ENCODE measurements at places on chromosomes 2 and 18.

- no peak for DNase-seq
Measured at GRCh38 chr2:133362061-133362476, 206.2 kb downstream of the NCKAP5 start.

GRCh38 chr2:22901471-22902179 is 483.4 kb upstream of the KLHL29 start:
- DNase-seq = no peak

DNA sequence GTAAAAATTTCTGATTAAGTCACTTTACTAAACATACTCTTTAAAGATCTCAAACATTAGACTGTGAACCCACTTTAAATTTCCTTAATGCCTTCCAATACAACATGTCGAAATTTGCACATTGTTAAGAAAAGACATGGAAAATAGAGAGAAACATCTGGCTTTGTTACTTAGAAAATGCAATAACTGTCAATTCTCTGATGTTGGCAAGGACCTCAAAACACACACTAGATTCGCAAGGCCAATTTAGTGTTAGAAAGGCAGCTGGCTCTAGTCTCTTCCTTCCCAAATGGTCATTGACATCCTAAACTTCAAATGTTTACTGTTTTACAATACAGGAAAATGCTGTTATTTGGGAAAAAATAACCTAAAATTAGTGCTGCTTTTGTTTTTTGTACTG is 110.6 kb downstream of the UPP2 start:
- no peak for DNase-seq

DNA sequence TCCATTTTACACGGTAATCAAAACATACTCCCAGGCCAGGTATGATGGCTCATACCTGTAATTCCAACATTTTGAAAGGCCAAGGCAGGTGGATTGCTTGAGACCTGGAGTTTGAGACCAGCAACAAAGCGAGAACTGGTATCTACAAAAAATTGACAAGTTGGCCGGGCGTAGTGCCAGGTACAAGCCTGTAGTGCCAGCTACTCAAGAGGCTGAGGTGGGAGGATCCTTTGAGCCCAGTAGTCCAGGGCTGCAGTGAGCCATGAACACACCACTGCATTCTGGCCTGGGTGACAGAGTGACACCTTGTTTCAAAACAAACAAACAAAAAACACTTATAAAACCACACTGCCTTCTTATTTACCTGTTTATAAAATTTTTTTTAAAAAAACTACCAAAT is 80.8 kb downstream of the GAREM1 start:
- DNase-seq = peak; percentile 55

DNA sequence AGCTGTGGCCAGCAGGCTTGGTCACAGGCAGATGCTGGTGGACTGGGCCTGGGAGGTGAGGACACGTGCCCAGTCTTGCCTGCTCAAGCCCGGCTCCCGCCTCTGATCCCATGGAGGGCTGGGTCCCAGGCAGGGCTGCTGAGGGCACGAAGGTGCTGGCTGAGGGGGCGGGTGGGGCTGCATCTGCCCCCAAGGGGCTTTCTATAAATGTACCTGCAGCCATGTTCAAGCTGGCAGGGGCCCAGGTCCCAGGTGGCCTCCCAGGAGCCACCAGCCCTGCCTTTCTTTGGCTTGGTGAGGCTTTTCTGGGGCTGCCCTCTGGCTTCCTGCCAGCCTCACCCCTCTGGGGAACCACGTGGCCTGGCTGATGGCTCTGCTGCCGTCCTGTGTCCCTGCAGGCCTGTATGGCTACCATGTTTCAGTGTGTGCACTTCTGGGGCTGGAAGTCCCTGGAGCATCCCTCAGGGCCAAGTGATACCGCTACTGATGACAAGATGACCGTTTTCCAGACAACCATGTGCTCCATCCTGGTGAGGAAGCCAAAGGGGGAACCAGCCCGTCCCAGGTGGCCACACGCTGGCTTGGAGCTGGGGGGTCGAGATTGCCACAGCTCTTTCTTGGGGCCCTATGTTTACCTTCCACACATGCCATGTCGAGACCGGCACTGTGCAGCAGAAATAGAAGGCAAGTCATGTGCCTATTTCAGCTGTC is 23.2 kb downstream of the HJURP start:
- no peak for DNase-seq

DNA sequence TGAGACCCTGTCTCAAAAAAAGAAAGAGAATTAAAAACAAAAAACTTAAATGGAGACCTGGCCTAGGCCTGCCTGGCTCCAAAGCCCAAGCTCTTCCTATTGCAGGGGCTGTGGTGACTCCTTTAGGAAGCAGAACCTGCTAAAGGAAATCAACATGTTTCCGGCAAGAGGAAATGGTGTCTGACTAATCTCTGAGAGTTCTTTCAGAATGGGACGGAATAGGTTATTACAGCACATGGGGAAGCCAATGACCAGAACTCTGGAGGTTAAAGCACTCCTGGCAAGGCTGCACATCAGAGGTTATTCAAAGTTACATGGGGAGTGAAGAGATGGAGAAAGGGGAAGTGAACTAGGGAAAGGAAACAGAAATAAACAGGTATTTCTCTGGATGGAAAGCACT is 21.4 kb downstream of the KIF3C start:
- DNase-seq = no peak

DNA sequence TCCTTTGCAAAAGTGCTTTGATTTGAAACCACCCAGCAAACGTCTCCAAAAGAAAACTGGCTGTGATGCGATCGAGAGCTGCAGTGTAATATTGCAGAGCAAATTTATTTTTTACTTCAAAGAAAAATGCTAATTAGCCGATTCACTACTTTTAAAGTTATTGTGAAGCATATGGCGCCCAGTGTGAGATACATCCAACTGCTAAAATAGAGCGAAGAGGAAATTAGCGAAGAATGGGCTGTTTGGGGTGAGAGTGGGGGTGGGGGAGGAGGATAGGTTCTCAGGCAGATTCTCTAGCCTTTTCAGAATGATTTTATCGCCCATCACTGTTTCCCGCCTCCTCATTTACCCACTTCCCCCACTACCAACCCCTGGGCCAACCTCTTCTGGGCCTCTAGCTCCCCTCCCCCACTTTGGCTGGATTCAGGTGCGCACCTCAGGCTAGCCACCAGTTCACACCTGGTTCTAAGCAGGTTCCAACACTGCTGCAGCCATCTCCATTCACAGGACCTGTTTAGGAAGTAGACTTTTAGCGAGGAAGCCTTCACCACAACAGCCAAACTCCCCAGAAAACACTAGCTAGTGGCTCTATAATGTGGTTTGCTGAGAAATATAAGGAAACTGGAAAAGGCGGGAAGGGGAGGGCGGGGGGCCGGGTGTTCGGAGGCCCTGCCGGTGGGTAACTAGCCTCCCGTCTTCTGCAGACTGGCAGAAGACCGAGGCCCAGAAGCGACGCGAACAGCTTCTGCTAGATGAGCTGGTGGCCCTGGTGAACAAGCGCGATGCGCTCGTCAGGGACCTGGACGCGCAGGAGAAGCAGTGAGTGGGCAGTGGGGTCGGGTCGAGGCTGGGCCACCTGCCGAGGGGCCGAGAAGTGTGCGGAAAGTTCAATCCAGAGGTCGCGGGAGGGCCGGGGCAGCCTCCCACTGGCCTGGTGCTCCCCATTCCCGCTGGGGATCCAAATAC is 6.0 kb upstream of the OTX1 start:
- no peak for DNase-seq

DNA sequence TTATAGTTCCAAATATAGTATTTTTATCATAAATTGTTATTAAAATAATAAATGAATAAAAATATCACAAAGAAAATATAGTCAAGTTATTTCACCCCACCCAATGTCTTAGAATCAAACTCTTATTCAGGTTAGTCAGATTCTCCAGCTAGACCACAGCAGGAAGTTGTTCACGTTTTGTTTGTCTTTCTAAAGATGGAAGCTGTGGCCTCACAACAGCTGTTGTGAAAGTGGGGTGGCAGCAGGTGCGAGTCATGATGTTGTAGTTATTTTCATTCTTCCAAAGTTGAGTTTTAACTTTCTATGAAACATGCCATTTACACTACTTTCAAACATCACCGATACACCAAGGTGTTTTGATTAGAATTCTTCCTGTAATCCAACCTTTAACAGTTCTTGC is 272.9 kb downstream of the SLC8A1 start:
- no peak for DNase-seq

DNA sequence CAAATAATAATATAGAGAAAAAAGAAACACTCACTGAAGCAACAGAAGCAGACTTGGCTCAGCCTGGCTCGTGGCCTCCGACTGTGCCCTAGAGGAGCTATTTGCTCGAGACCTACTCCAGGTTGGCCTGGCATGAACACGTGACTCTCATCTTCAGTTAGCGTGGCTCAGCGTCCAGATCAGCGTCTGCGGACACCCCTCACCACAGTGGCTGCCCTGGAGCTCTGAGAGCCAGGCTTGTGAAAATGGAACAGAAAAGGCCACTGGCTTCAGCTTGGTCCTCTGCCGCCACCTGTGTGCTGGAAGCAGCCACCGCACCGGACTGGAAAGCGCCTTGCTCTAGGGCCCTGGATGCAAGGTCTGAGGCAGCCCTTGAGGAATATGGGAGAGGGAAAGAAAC is 1184.0 kb upstream of the GYPC start:
- DNase-seq = no peak

GRCh38 chr2:217562871-217563480 is 439.8 kb downstream of the TNS1 start:
- DNase-seq = no peak

- DNase-seq = no peak
Measured at GRCh38 chr18:24019641-24020331, 5.2 kb downstream of the TTC39C start.

DNA sequence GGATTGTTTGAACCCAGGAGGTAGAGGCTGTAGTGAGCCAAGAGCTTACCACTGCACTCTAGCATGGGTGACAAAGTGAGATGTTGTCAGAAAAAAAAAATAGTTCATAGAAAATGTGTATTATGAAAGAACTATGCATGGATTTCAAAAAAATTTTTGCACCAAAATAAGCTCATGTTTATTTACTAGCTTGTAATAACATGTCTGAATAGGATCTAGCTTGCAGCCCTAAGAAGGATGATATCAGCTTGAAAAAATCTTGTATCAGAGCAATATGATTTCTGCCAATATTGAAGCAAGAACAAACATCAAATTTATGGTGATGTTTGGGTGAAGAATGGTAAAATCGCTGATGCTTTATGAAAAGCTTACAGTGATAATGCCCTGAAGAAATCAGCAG is 97.0 kb upstream of the RFX8 start:
- no peak for DNase-seq

DNA sequence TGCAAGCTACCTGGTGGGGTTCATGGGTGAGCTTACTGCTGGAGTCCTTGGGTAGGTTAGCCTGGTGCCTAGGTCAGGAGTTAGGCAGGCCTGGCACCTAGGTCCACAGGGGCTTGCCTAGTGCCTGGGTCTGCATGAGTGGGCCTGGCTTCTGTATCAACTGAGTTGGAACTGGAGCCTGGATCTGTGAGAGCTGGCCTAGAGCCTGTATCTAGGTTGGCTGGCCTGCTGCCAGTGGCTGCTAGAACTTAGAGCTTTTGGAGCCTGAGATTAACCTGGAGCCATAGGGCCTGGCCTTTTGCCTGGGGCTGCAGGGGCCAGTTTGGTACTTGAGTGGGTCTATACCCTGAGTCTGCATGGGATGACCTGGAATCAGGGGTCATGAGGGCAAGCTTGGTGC is 679.4 kb downstream of the NUP35 start:
- no peak for DNase-seq

DNA sequence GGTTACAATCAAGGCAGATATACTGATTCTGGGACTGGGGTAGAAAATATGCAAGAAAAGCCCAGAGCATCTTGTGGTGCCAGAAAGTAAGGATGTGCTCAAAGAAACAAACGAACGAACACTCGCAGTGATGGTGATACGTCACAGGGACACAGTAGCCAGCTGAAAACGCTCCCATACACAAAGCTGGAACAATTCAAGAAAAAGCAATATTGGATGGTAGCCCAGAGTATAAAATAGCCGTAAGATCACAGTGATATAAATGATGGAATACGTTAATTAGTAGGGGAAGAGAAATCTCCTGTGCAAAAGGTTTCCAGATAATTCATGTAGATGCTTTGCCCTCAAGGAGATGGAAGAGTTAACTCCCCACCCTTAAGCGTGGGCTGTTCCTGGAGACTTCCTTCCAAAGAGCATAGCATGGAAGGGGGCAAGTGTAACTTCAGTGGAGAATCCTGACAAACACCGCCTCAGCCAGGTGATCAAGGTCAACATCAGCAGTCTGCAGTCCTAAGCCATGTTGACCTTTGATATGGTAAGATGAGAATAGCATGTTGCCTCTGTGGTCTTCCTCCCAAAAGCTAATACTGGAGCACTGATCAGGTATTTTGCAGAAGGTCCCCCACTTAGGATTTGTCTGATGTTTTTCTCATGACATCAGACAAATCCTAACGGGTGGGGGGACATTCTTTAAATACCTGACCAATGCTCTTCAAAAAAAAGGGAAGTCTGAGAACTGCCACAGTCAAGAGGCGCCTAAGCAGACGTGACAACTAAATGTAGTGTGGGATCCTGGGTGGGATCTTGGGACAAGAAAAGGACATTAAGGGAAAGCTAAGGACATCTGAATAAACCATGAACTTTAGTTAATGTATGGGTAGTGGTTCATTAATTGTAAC is 99.0 kb downstream of the NCK2 start:
- no peak for DNase-seq

GRCh38 chr2:200689115-200689514 is 103.3 kb downstream of the AOX1 start:
- no peak for DNase-seq

DNA sequence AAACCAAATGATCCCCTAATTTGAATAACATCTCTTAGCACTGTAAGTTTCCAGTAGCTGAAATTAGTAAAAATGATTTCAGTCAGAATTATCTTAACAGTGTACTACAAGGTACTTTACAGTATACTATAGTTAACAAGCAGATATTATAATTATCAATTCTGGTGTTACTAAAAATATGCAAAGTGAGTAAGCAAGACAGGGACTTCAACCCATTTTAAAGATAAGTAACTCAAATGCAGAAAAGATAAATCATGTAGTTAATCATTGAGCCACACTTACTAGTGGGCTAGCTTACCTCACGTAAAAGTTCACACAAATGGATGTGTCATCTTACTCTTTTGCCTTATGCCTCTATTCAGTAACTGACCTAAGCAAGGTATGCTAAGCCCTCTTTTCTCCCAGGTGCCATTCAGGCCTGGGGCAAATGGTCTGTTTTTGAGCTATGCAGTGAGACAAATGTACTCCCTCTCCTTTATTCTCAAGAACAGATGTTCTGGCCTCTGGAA is 101.0 kb downstream of the NBAS start:
- DNase-seq = no peak

DNA sequence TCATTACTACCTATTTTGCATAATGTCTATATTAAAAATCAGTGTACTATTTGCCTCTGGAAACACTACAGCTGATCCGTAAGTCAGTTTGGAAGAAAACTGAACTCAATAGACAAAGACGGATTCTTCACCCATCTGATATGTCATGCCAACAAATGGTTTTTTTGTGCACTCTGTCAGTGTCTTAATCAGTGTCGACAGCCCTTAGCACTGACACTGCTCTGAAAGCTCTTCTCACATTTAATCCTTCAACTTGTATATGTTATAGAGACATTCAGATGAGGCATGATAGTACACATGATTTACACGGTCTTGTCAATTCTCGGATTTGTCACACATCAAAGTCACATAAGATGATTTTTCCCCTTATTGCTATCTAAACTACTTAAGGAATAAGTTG is 347.5 kb upstream of the GALNT5 start:
- DNase-seq = no peak

Data from G401 (cell line).